ENCODE measurements at places on chromosomes 7 and 10. TPM values are rescaled to one million over a fixed set of nuclear protein-coding genes. Genes with fewer than 3 reads are reported as not detected.

DNA sequence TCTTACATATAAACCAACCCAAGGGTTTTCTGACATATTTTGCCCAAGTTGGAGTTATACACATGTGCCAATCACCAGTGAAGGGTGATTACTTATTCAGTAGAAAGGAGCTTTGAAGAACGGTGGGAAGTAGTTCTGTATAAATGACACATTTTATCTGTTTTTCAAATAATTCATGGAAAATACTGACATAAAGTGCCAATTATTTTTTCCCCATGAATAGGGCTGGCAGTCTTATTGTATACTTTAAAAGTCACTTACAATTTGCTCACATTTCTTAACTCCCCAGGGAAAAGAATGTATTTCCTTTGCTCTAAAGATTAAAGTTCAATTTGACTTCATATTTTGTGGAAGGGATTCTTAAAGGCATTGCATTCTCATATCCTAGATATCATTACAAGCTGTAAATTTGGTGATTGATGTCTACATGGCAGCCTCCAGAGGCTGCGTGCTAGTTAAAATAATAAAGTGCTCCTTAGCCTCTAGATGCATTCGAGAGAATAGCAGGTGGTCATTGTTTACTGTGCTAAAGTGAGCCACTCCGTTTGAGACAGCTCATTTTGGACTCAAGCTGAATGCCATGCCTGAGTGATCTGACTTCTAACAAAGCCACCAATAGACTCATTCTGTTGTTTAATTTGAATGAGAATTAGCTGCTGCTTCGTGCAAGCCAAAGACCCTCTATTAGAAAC is 148.8 kb upstream of the NRP1 start:
- DNase-seq: no peak

DNA sequence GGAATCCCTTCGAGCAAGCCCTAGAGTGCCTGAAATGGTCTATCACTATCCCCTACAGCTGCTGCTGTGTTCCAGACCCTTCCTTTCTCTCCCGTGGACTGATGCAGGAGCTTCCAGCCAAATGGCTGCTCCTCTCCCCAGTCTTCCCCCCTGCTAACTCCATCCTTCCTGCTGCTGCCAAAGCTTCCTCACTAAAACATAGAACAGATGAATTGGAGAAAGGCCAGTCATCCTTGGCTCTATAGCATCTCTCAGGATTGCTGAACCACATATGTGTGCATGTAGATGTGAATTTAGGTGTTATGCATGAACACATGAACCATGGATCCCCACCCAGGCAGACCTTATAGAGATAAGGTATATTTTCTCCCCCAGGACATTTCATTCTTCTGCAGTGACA is 60.7 kb downstream of the GPR26 start:
- no peak for DNase-seq

The ARHGEF35 gene
- 4.2 TPM for total RNA-seq

GRCh38 chr10:86652361-86653202 is 1.8 kb upstream of the OPN4 start:
- DNase-seq: no peak

DNA sequence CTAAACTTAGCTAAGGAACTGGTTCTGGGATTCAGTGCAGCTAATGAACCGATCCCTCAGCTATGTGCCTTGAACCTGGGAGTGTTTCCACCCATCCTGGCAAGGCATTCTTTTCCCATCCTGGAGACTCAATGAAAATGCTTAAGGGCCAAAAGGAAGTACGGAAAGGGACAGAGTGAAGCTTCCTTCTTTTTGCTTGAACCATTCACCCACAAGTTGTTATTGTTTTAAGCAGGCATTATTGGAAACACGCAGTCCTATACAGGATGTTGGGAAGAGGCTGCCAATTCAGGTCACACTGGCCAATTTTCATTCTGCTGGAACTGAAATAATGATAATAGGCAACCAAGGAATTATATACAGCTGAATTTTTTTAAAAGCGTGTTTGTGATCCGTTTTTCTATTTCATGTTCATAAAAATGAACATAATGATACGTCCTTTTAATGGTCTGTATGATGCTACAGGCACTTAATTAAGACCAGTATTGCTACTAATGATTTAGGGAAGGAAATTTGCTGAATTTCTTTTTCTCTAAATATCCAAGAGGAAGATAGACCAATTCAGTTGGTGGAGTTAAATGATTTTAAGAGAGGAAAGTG is 57.8 kb upstream of the FZD1 start:
- no peak for DNase-seq

The HOXA10 gene
- not detected for total RNA-seq

DNA sequence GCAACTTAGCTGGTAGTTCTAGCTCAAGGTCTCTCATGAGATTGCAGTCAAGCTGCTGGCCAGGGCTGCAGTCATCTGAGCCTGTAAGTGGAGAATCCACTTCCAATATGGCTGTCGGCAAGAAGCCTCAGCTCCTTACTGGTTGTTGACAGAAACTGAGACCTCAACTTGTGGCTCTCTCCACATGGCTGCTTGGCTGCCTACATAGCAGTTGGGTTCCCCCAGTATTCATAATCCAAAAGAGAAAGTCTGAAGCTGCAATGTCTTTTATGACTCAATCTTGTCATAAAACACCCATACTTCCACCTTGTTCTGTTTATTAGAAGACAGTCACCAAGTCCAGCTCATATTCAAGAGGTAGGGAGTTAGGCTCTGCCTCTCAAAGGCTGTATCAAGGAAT is 334.9 kb upstream of the KMT2E start:
- DNase-seq: no peak

GRCh38 chr10:15083674-15084501 is 4.7 kb downstream of the ACBD7 start:
- DNase-seq: no peak

GRCh38 chr10:61837755-61838171 is 63.7 kb upstream of the ARID5B start:
- DNase-seq: no peak

The FFAR4 gene
- total RNA-seq: not detected

- no peak for DNase-seq
Measured at GRCh38 chr7:100465702-100466311, 1.7 kb upstream of the SPACDR start.

GRCh38 chr7:24343614-24344013 is 59.6 kb downstream of the NPY start:
- no peak for DNase-seq

- no peak for DNase-seq
Measured at GRCh38 chr10:97180363-97180755, 5.4 kb downstream of the SLIT1 start.

DNA sequence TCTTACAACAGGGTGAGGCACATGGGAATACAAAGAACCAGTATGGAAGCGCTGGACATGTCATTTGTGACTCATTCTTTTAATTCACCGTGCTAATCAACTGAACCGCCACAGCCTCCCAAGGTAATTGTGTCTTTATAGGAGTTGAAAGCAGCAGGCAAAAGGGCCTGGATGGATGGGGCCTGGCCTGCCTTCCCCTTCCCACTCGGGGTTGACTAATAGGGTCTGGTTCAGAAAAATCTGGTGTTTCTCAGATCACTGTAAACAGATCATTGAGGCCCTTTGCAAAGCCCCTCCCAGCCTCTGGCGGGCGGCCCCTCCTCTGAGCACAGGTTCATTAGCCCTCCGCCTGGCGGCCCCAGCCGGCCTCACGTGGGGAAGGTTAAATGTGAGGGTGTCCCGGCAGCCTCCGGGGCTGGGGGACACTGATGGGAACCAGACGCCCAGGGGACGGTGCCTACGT is 100.8 kb downstream of the EBF3 start:
- DNase-seq: no peak

The MRPS16 gene
- total RNA-seq: 49.6 TPM

The CYP3A4 gene
- total RNA-seq: not detected

- DNase-seq: no peak
Measured at GRCh38 chr10:44372181-44372580, 12.7 kb downstream of the CXCL12 start.

The HHEX gene
- total RNA-seq: 155 TPM

GRCh38 chr10:36177071-36177470 is 535.0 kb upstream of the FZD8 start:
- no peak for DNase-seq

DNA sequence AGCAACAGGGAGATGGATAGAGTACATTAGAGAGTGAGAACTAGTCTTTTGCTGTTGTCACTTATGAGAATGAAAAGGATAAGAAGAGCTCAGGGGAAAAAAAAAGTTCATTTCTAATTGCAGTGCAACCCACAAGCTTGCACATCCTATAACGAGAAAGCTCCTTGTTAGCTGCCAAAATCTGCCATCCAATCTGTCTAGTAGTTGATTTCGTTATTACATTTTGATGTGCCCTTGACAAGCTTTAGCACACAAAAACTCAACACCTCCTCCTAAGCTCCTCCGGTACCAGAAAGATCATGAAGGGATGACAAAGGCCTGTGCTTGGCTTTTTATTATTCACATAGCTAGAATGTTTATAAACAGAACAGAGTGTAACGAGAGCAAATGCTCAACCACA is 519.4 kb downstream of the SUGCT start:
- no peak for DNase-seq

GRCh38 chr10:71596759-71597158 is 122.8 kb downstream of the C10orf105 start:
- DNase-seq: no peak

The GPR37 gene
- total RNA-seq: not detected

DNA sequence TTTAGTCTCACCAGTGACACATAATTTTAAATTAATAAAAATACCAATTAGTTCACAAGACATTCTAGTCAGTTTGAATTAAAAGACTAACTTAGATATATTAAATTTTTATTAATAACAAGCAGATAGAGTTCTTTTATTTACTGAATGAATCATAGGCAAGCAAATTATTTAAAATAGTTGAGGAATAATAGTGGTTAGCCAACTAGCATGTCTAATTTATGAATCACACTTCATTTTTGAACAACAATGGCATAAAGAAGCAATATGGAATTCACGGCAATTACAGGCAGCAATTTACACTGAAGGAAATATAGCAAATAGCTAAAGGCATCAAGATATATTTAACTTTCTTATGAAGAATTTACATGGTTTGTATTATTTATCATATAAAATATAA is 187.0 kb upstream of the SLC26A5 start:
- no peak for DNase-seq

The RPEL1 gene
- total RNA-seq: not detected

GRCh38 chr7:127194571-127194970 is 58.2 kb downstream of the GRM8 start:
- no peak for DNase-seq

The GTPBP4 gene
- total RNA-seq: 45.4 TPM

DNA sequence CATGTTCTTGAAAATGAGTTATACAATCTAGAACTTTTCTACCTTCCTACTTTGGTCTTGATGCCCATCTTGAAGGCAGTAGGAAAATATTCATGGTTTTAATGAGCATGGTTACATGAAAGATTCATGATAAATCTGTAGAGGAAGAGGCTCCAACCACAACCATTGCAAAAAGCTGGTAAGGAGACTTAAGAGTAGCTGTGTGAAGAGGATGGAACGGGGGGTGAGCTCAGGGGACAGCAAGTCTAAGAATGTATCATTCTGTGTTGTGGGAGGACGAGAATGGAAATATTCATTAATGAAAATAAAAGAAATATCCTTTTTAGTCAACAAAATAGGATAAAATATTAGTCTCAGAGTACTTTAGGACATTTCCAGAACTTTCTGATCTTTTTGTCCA is 81.1 kb downstream of the BMPER start:
- no peak for DNase-seq

DNA sequence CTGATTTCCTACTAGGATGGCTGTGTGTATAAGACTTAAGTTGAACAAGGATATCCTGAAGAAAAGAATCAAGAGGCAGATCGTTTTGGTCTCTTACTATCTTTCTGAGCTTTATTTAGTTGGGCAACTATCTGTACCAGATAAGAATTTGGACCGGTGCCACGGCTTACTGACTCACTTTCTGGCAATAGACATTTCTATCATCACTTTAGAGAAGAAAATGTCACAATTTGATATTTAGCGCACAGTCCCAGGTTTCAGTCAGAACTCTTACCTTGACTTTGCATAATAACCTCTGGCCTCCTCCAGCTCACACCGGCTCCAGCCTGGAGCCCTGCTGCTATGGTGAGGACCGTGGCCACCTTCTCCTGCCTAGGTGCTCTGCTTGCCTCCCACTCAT is 218.2 kb upstream of the MDFIC start:
- no peak for DNase-seq

DNA sequence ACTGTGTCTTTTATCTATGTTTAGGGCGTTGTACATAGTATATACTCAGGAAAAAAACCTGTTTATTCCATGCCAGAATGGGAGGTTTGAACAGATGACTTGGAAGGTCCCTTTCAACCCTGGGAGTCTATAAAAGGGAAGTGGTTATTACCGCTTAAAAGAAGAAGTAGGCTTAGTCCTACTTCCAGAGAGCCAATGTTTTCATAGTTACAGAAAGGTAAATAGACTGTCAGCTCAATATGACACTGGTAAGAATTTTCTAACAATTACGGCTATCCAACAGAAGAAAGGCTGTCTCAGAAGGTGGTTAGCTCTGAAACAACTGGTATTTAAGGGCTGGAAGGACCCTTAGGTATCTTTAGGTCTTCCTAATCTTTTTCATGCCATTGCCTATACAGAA is 1.1 kb upstream of the TFAM start:
- peak; percentile 85 for DNase-seq

The CLDN4 gene
- total RNA-seq: not detected

DNA sequence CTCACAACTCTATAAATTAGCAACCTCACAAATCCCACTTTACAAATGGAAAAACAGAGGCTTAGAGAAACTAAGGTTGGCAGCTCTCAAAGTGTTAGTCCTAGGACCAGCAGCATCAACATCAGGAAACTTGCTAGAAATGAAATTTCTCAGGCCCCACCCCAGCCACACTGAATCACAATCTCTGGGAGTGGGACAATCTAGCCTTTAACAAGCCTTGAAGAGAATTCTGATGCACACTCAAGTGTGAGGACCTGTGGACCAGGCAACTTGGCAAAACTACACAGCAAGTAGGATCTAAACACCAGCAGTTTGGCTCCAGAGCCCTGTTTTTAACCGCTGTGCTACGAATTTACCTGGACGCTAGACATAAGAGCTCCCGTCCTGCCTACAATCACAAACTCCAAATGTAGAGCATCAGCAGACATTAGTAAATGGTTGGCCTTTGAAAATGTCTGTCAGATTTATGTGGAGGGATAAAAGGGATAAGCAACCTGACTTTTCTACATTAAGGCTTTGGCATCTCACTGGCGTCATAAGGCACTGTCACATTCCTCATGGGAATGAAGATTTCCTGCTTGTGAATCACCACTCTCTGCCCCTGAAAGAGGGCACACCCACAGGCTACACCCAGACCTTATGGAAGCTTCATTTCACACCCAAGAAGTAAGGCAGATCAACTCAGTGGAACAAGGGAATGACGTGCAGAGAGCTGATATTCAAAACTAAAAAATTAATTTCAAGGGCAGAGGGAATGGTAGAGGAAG is 34.5 kb downstream of the PPP1R3C start:
- DNase-seq: no peak

The LRRC18 gene
- not detected for total RNA-seq

The GIMAP6 gene
- total RNA-seq: 0.39 TPM

The C10orf105 gene
- total RNA-seq: not detected

All from B cell (primary cell).